ENCODE measurements at places on chromosomes 12 and 14.

- DNase-seq: no peak
These were observed 7.9 kb downstream of the SERPINA10 start for GRCh38 chr14:94285158-94285557.

- no peak for DNase-seq
These were observed 191.7 kb upstream of the LHX5 start for GRCh38 chr12:113663396-113663795.

- peak; percentile 62 for DNase-seq
These were observed at the start of gene SOCS2 for GRCh38 chr12:93571925-93572711. TSS of gene SOCS2 (plus strand) at chr12:93572675. CDS start at chr12:93572898, 223 bp downstream.

DNA sequence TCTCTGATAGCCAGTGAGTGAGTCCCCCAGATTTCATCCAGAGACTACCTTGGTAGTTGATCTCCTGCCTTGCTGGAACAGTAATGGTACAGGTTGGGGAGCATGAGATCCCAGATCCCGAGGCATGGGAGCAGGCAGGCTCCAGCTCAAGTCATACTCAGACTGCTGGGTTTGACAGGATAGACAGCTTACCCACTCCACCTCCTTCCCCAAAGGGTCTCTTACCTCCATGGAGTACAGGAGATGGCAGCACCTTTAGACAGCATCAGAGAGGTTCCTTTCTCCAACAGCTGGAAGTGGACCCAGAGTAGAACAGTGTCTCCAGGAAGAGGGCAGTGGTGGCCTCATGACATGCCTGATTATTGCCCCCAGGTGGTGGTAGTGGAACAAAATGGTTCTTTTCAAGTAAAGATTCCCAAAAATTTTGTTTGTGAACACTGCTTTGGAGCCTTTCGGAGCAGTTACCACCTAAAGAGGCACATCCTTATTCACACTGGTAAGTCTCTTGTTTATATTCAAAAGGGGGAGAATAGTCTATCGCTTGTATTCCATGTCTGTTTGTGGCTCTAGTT is 4.9 kb upstream of the CSAD start:
- no peak for DNase-seq

DNA sequence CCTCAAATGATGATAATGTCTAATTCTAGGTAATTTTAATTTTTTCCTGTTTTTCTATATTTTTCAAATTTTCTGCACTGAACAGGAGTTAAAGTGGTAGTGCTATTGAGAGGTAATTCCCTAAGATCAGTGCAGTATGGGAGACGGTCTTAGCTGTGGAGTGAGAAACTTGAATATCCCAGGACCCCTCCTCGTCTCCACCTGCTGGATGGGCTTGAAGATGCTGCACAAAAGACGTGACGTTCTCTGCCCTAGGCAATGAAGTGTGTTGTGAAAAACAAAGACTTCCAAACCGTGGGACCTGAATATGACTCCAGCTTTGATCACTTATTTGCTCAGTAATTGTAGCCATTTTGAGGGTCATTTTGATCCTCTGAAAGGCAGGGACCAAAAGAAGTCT is 298.1 kb downstream of the VRK1 start:
- DNase-seq: no peak

- DNase-seq: no peak
These were observed 239.1 kb downstream of the VRK1 start for GRCh38 chr14:97036086-97036852.

GRCh38 chr12:77835969-77836368 is 5.3 kb downstream of the NAV3 start:
- no peak for DNase-seq

DNA sequence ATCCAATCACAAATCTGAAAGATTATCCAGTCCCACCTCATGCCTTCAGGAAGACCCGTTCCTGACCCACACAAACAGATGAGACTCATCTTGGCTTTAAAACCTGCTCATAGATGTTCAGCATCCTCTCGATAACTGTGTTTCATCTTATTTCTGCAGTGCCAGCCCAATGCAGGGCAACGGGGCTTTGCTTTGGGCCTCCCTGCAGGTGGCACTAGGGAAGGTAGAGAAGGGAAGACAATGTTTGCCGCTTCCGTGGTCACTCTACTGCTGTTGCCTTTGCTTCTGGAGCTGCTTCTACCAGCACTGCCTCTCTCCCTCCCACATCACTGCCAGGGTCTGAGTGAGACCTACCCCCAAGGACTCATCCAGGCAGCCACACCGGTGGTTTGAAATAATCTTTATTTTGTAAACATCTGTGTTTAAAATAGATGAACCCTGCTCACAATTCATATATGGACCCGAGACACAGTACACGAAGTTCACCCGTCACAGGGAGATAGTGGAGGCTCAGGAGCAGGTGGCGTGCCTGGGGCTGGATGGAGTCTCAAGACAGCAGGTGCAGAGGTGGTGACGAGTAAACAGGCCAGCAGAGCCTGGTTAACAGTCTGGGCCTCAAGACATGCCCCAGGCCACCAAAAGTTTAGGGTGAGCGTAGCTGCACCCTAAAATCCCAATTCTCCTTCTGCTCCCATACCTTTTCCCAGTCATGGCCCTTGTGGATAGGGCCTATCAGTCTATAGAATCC is 3.1 kb upstream of the GPX2 start:
- DNase-seq: peak; percentile 9

DNA sequence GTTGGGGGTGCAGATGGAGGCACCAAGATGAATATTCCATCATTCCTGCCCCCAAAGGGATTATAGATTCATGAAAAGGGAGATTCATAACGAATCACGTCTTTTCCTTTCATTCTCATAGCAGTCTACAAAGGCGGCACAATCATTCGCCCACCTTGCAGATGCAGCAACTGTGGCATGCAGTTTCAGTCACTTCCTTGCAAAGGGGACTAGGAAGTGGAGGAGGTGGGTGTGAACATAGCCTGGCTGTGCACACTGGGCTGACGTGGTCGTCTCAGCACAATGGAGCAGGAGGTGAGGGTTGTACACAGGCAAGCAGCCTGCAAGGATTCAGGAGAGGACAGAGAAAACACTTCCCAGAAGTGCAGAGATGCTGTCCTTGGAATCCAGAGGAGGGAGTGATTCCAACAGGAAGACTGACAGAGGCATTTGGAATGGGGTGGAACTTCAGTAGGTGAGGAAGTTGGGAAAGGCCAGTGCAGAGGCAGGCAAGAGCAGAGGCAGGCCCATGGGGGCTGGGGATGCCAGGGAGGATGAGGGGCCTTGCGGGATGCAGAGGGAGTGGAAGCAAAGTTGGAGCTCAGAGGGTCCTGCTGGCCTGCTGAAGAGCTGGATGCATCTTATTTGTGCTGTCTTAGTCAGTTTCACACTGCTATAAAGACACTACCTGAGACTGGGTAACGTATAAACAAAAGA is 21.9 kb upstream of the PPP2R5C start:
- DNase-seq: no peak

- DNase-seq: no peak
These were observed 68.6 kb upstream of the RESF1 start for GRCh38 chr12:31890295-31891285.

DNA sequence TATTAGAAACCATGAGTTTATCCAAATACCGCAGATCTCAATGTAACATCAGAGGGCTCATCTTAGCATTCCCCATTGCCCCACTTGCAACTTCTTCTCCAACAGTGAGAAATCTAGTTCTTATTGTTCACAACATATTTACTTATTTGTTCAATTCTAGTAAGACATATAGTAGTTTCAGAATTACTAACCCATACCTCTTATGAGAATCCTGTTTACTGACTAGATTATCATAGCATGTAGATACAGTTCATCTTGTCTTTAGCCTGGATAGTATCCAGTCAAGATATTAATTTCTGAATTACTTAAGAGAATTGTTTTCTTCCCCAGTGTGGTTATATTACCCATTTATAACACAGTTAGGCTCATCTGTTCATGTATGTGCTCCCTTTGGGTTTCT is 80.6 kb downstream of the NIN start:
- no peak for DNase-seq

- no peak for DNase-seq
These were observed 319.2 kb downstream of the DUSP6 start for GRCh38 chr12:89033062-89033461.

DNA sequence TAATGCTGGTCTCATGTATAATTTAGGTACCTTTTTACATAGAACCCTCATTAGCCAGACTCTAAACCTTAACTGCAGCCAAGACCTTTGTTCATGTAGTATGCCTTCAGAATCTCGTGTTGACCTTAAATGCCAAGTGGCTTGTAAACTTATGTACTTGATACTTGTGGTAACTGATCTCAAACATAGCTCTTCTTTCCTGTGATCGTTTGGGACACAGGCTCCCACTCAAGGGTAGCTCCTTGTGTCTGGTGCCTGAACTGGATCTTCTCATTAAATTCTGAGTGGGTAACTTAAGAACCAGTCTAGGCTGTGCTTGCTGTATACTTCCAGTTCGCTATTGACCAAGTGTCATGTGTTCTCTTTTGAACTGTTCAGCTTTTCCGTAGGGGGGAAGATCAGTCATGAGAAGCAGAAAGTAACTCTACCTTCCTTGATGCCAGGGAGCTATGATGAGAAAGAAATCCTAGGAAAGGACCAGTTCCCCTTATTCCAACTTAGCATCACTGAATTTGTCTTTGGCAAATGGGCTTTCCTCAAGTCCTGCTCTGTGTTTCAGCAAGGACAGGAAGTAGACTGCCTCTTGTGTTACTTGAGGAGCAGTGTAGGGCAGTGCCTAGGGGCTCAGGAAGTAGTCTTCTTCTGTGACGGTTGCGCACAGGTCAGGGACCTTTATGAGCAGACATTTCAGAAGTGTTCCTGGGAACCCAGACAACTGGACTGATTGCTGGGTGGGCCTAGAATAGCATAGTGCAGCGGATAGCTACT is 2.5 kb downstream of the LGALS3 start:
- no peak for DNase-seq

GRCh38 chr12:117792471-117792870 is 176.3 kb downstream of the KSR2 start:
- DNase-seq: no peak

- DNase-seq: peak; percentile 74
These were observed 146.1 kb upstream of the NCOR2 start for GRCh38 chr12:124713436-124714082.

DNA sequence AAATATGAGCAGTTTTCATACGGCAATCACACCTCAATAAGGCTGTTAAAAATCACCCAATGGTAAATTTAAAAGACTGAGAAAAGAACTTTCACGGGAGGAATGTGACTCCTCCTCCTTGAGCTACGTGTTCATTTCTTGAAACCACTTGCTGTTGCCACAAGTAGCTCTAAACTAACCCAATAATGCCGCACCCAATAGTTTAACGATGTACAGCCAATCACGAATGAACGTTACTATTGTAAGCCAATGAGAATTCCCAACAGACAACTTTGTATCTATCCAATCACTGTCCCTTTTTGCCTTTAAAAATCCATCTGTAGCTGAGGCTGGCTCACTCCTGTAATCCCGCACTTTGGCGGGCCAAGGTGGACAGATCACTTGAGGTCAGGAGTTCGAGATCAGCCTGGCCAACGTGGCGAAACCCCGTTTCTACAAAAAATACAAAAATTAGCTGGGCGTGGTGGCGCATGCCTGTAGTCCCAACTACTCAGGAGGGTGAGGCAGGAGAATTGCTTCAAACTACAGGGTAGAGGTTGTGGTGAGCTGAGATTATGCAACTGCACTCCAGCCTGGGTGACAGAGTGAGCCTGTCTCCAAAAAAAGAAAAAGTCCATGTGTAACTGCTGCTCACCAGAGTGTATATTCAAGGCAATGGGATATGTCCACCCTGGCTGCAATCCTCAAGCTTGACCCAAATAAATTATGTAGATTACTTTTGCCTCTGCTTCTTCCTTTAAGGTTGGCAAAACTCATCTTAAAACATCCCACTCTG is 24.4 kb upstream of the BTBD6 start:
- no peak for DNase-seq

DNA sequence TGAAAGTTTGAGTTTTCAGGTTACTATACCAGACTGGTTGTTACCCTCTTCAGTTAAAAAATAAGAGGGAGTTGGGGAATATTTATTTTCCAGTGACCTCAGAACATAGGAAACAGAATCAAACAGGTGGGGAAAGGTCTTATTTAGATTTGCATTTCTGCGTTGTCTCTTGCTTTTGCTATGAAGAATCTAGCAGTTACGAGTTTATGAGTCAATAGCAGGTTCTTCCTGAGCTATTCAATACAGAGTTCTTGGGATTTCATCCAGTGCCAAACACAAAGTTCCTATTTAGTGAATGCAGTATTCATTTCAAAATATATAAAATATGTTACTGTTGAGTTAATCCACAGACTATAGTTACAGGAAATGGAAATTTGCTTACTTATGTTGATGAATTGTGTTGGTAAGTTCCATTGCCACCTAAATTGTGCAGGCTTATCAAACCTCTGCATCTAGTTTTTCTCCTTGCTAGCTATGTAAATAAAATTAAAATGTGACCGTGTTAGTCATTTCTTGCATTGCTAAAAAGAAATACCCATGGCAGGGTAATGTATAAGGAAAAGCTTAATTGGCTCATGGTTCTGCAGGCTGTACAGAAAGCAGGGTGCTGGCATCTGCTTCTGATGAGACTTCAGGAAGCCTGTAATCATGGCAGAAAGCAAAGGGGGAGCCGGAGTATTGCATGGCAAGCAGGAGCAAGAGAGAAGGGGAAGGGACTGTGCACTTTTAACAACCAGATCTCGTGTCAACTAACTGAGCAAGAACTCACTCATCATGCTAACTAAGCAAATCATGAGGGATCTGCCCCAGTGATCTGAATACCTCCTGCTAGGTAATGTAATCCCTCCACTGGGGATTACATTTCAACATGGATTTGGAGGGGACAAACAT is 110.2 kb downstream of the KTN1 start:
- no peak for DNase-seq

DNA sequence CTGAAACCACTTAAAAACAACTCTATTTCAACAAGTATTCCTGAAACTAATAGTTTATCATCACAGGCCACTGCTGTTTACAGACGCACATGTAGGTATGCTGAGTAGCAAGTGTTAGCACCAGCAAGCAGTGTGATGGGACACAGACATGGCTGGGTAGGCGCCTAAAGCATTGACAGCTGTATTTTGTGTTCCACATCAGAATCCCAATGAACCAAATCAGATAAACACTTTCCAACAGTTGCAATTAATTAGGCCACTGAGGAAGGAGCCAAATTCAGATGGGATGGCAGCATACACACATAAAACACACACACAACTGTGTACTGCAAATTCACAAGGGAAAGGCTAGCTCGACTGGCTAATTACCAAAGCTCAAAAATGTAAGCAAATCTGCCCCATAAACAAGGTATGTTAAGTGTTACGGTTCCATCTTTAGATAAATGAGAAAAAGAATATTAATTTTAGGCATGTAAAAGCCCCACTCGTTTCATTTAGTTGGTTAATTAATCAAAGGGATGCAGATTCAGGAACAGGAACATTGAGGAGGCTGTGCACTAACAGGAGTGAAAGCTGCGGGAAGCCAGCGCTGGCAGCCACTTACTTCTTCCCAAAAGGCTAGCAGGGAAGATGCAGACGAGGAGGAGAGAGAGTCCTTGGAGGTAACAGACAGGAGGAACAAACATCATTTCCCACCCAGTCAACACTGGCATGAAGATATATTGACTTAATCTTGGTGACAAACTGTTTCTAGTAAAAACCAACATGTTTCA is 33.4 kb downstream of the AMN start:
- no peak for DNase-seq
